ENCODE measurements at places on chromosomes 3 and 15.

- DNase-seq: no peak
Measured at GRCh38 chr3:55592572-55592971, 105.5 kb upstream of the WNT5A start.

DNA sequence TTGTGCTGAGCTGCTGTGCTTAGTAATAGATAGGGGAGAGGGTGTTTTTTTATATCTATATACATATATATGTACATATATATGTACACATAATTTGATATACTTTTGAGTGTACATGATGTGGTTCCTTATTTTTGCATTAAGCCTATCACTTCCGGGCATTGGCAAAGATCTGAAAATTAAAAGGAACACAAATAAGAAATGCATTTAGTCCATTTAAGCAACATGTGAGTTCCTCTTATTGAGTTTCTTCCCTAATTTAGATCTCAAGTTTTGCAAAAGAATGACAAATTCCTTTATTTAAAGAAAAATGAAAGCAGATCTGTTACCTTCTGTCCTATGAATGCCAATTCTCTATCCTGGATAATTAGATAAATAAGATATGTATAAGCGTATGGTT lies 435.1 kb downstream of the LPP start:
- no peak for DNase-seq

DNA sequence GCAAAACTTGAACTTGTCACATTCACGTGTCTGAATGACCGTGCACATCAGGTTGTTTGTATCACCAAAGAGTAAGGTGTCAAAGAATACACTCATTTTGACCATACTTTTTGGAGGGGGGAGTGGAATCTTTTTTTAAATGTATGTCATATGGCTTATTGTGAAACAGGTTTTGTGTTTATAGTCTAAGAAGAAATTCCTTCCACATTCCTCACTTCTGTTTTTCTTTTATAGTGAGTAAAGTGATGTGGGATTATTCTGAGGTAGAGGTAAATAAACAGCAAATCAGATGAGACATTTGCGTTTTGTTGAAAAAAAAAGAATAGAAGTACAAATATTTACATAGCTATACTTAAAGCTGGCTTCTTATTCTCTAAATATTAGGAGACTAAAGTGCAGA lies 33.0 kb downstream of the SRP14 start:
- no peak for DNase-seq

GRCh38 chr15:59609730-59610712 lies 1.6 kb upstream of the GCNT3 start:
- no peak for DNase-seq

- DNase-seq: no peak
Measured at GRCh38 chr3:150740733-150741496, 22.1 kb downstream of the SIAH2 start.

DNA sequence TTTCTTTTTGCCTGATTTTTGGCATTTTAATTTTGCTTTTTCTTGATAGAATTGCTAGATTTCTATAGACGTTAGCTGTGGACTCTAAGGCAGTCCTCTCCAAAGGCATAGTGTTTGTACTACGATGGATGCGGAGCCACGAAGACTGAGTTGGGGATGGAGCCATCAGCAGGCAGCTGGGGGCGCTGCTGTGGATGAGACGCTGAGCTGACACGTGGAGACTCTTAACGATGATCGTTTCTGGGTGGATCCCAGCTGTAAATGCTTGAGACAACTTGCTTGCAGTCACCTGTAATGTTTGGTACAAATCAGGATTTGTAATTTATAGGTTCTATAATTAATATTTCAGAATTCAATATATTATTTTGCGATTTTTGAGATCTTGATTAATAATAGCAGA lies 13.3 kb upstream of the PPP1R2 start:
- no peak for DNase-seq

- DNase-seq: no peak
Measured at GRCh38 chr15:61057830-61058529, 171.1 kb downstream of the RORA start.

- no peak for DNase-seq
Measured at GRCh38 chr3:4514321-4514720, 21.2 kb downstream of the ITPR1 start.

GRCh38 chr3:170154569-170155143 lies 26.9 kb downstream of the PHC3 start:
- no peak for DNase-seq

GRCh38 chr3:190077395-190078045 lies 43.2 kb downstream of the P3H2 start:
- DNase-seq: no peak

DNA sequence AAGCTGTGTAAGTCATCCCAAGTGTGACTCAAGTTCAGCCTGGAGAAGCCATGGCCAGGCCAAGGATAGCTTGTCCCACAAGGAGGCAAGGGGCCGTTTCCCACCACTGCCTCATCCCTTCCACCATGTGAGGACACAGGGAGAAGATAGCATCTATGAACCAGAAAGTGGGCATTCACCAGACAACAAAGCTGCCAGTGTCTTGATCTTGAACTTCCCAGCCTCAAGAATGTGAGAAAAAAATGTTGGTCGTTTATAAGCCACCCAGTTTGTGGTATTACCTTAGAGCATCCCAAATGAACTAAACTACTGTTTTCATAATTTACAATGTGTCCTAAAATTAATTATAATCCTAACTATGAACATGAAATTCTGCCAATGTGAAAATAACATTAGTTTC lies 930.8 kb upstream of the CFAP20DC start:
- no peak for DNase-seq

DNA sequence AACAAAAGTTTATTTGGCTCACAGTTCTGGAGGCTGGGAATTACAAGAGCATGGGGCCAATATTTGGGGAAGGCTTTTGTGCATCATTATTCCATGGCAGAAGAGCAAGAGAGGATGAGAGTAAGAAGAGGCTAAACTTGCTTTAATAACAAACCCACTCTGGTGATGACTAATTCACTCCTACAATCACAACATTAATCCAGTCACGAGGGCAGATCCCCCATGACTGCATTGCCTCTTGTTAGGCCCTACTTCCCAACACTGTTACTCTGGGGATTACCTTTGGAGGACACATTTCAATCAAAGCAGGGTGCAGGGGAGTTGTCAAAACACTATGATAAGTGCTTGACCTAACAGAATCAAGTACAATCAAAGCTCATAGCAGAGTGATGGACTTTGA lies 181.7 kb downstream of the BBX start:
- no peak for DNase-seq

- no peak for DNase-seq
Measured at GRCh38 chr3:137163241-137163871, 205.6 kb downstream of the IL20RB start.

GRCh38 chr15:91909574-91909973 lies 56.1 kb downstream of the SLCO3A1 start:
- no peak for DNase-seq

DNA sequence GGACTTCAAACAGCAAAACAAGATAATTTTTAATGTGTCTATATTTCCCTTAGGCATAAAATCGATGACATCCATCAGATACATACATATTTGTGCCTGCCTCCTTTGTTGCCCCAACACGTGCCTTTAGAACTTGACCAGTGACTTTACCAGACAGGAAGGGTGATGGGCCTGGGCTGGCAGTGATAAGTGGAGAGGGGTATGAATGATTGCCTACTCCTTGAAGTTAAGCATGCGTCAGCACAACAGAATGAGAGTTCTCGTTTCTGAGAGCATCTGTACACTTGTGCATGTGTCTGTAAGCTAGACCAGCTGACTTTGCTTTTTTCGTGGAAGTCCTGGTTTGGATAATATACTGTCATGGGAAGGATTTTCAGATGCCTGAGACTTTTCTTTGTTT lies 54.9 kb upstream of the COL6A6 start:
- DNase-seq: no peak

GRCh38 chr3:128062033-128062745 lies 10.0 kb downstream of the SEC61A1 start:
- DNase-seq: no peak

DNA sequence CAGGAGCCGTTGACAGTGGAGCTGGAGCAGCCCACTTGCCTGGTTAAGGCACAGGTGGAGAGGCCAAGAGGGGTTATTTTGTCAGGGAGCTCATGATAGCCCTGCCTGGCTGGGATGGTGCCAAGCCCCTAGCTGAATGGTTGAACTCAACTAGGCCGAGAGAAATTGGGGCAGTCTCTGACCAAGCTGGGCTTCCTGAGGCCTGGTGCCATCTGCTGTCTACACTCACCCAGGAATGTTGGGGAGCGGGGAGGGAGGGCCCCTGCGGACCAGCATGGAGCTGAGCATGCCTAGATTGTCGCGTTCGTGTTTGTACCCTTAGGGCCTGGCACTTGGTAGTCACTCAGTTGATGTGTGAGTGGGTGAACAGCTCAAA lies 1.2 kb downstream of the BRPF1 start:
- DNase-seq: no peak

GRCh38 chr15:27323801-27324200 lies 352.8 kb downstream of the GABRG3 start:
- DNase-seq: no peak

DNA sequence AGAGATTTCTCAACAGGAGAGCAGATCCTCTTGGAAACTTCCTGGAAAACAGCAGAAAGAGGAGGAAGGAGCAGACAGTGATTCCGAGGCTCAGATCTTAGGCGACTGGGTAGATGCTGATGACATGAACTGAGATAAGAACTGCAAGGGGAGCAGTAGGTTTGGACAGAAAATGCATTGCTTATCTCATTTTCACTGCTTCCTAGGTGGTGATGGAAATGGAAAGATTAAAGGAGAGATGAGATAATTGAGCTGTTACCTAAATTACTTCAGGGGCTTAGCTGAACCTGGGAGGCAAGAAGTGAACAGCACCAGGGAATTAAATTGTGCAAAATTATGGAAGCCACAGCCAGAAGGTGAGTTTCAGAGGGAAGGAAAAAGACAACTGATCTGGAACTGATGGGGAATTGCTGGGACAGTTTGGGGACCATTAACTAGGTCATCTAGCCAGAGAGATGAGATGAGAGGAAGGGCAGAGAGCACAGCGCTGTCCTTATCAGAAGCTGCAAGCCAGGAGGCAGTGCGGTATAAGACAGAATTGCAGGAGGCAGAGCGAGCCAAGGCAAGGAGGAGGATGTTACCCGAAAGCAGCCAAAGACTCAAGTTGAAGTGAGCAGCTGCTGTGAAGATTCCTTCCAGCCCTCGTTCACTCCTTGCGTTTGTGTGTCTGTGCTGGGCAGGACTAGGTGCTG lies 140.4 kb downstream of the SRGAP3 start:
- DNase-seq: no peak

DNA sequence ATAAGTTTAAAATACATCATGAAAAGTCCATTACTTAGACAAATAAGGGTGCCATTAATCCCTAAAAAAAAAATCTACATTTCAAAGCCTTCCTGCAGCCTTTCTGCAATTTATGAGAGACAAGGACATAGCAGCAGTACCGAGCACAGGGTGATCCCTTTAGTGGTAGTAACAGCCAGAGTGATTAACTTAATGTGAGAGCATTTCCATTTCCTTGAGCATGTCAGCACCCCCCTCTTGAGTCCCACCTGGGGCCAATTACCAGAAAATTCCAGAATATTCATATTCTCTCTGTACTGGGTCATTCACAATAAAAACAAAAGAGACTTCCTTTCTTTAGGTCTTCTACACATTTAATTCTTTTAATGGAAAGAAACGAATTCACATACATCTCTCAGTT lies 546.9 kb upstream of the CCDC54 start:
- DNase-seq: no peak

DNA sequence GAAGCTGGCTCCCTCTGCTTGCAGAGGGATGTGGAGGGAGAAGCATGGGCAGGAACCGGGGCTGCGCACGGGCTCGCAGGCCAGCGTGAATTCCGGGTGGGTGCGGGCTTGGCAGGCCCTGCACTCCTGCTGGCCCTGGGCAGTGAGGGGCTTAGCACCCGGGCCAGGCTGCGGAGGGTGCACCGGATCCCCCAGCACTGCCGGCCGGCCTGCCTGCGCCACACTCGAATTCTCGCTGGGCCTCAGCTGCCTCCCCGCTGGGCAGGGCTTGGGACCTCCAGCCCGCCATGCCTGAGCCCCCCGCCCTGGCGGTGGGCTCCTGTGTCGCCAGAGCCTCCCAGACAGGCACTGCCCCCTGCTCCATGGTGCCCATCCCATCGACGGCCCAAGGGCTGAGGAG lies 47.6 kb upstream of the SPATA12 start:
- DNase-seq: no peak

DNA sequence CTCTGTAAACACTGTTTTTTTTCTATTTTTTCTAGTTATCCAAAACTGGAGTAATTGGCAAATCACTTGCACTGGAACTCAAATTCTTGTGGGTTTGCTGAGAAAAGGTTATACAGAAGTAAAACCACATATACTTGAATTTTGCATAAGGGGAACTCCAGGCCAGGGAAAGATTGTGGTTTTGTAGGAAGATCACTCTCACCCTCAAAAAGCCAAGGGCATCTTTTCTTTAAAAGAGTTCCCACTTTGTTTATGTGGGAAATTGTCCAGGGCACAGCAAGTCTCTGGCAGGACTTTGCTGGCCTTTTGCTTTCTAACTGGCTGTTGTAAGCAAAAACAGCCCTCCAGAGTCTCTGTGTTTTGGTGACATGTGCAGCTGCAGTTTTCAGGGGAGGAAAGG lies 340.3 kb upstream of the RBMS3 start:
- DNase-seq: no peak

DNA sequence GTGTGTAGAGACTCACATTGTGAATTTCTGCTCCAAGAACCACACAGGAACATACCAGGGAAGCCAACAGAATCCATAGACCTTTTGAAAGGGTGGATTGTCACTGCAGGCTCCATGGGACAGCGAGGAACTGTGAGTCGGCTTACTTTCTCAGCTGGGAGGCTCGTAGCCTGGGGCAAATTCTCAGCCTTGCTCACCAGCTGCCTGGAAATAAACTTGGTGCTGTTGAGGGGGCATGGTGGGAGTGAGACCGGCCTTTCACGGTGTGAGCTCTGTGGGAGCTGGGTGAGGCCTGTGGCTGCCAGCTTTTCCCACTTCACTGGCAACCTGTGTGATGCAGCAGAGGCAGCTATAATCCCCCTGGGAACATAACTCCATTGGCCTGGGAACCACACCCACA lies 146.6 kb upstream of the P2RY1 start:
- no peak for DNase-seq

GRCh38 chr15:49438962-49439631 lies 16.1 kb downstream of the FGF7 start:
- no peak for DNase-seq

- peak; percentile 39 for DNase-seq
Measured at GRCh38 chr15:45635191-45635638, 386 bp downstream of the SQOR start.

- no peak for DNase-seq
Measured at GRCh38 chr3:96959901-96960641, 145.7 kb downstream of the EPHA6 start.

- no peak for DNase-seq
Measured at GRCh38 chr3:191476066-191476772, 15.3 kb downstream of the PYDC2 start.

- DNase-seq: peak; percentile 90
Measured at GRCh38 chr3:49856181-49857005, at the start of gene TRAIP. TSS of gene TRAIP (minus strand) at chr3:49856564. CDS start at chr3:49856453, 111 bp downstream.

DNA sequence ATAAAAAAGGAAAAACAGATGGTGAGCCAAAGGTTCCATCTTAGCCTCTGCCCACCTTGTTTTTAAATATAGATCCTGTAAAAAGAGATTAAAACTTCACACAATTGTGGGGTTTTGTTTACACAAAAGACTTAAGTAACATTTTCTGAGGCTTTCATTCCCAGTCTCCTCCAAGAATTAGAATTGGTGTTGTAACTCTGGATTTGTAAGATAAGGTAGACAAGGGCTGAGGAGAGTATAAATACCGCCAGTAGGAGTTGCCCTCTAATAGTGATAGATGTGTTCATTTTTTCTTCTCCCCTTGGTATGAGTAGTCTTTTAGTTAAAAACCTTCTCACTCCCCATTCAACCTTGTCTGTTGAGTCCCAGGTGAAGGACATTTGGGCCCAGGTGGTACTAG lies 8.5 kb downstream of the MINDY2 start:
- DNase-seq: no peak

Data from stimulated activated CD4-positive, alpha-beta T cell treated with anti-CD3 and anti-CD28 coated beads, Interleukin-2, amount 100 ng/mL, for 4 hours (primary cell).